ENCODE measurements at places on chromosomes 4 and X. TPM values are rescaled to one million over a fixed set of nuclear protein-coding genes. Genes with fewer than 3 reads are reported as not detected.

Gene AKAP4
- not detected for total RNA-seq

Gene GLUD2
- 1.6 TPM for total RNA-seq

Gene F9
- not detected for total RNA-seq

Gene PFKFB1
- total RNA-seq, result not detected

Gene NR3C2
- not detected for total RNA-seq

GRCh38 chrX:137999552-137999951, 433.6 kb downstream of the ZIC3 start:
- no peaks in the 10 kb centered on the region for H3K27me3 ChIP-seq
- DNase-seq, result no peak
- H3K36me3 ChIP-seq, result no peaks in the 10 kb centered on the region
- H3K4me1 ChIP-seq, result no peaks in the 10 kb centered on the region
- H3K27ac ChIP-seq, result no peak overlapping the region

DNA sequence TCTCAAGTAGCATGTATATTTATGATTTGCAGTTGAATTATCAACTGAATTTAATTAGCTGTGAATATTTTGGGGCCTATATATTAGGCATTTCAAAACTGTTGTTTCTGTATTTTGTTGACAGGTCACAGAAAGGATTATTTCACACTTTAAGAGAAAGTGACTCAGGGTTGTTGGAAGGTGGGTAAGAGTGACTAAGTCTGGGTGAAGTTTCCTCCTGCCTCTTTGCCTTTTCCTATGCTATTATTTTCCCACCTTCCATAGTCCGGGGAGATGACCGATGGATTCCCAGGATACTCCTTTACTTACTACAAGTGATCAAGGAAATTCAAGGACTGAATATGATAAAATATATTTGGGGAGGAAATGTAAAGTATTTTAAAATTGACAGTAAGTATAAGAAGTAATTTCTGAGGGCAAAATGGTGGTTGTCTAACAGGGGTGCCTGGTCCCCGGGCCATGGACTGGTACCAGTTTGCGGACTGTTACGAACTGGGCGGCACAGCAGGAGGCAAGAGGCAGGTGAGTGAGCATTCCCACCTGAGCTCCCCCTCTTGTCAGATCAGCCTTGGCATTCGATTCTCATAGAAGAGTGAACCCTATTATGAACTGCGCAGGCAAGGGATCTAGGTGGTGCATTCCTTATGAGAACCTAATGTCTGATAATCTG, 175.5 kb upstream of the GPRIN3 start:
- peak; percentile 64 for DNase-seq
- H3K27me3 ChIP-seq, result no peaks in the 10 kb centered on the region
- H3K4me3 ChIP-seq, result no peak overlapping the region
- H3K4me1 ChIP-seq, result peaks cover 10% of the 10 kb centered on the region
- H3K36me3 ChIP-seq, result no peaks in the 10 kb centered on the region

All from GM23248 (cell line).